ENCODE measurements at places on chromosomes 16 and 17. TPM values are rescaled to one million over a fixed set of nuclear protein-coding genes. Genes with fewer than 3 reads are reported as not detected.

The ETV4 gene
- total RNA-seq = 5.0 TPM

GRCh38 chr17:56891751-56892150, 22.1 kb downstream of the TRIM25 start:
- DNase-seq = no peak

- no peak for DNase-seq
These were observed 1152.0 kb upstream of the CDH8 start for GRCh38 chr16:63188086-63188771.

GRCh38 chr16:56931271-56931891, 561 bp upstream of the HERPUD1 start:
- DNase-seq = peak; percentile 67

GRCh38 chr16:68236137-68236825, 354 bp upstream of the ESRP2 start:
- DNase-seq = no peak

DNA sequence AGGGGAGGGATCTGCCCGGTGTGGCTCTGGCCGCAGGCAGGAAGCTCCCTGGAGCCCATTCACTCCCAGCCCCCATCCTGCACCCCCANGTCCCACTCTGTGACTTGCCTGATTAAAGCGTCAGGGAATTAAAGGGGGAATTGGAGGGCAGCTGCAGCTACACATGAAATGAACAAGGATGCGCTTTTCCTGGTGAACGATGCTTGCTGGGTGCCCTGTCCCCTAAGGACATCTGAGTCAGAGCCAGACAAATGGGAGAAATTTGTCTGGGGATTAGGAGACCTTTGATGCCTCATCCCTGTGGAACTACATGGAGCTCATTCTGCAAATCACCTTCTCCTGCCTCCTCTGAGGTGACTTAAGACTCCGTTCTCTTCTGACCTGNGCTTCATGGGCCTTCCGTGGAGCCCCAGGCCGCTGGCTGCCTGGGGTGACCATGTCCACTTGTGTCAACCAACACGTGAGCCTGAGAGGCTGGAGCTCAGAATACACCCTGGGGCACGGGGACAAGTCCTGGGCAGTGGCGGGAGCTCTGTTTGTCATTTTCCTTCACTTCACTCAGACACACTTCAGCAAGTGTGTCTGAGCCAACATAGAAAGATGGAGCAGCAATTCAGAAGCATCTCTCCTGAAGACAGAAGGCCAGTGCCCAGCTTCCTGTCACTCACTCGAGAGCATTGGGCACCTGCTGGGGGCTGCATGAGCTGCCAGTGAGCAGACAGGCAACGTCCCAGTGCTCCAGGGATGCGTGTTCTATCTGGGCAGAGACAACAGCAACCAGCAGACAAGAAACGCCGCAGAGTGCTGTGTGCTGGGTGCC, 54.1 kb downstream of the METRNL start:
- no peak for DNase-seq

The ABCA3 gene
- total RNA-seq = 10.1 TPM

DNA sequence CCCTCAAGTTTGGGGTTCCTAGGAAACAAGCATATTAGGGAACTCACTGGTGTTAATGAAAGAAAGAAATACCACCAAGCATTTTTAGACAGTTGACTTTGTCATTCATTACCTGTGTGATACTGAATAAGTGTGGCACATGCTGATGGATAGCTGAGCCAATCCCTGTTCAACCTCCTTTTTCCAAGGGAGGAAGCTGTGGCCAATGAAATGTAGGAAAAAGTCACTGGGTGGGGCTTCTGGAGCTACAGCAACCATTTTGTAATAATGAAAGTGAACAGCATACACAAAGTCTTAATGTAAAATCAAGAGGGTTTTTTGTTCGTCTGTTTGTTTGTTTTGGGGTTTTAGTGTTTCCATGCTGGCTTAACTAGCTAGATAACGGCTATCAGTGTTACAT, 254.3 kb upstream of the SALL1 start:
- DNase-seq = no peak

- no peak for DNase-seq
These were observed 125.3 kb downstream of the ANKRD11 start for GRCh38 chr16:89365044-89365467.

- no peak for DNase-seq
These were observed 2.7 kb upstream of the CDK5R1 start for GRCh38 chr17:32484041-32484461.

The CA5A gene
- not detected for total RNA-seq

The MYH8 gene
- not detected for total RNA-seq

The CFAP119 gene
- total RNA-seq = 0.37 TPM

- no peak for DNase-seq
These were observed 43.9 kb downstream of the TSC2 start for GRCh38 chr16:2091547-2092255.

- no peak for DNase-seq
These were observed 26.9 kb downstream of the POLR2A start for GRCh38 chr17:7511108-7511507.
